ENCODE measurements at places on chromosomes 4 and X. TPM values are rescaled to one million over a fixed set of nuclear protein-coding genes. Genes with fewer than 3 reads are reported as not detected.

DNA sequence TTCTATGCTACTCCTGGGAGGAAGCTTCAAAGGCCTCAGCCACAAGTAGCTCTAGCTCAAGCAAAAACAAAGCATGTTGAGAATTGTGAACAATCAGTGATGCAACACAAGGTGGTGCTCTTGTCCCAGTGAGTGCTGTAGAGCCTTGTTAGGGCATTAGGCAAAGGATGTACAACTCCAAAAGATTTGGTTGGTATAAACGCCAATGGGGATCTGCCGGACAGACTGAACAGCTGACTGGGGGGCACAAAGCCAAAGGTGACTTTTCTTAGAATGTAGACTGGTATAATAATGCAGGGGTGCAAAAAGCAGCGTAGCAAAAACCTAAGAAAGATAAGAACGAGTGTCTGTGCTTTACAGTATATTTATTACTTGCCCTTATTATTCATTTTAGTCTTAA is 62.6 kb upstream of the ALB start:
- no peak for DNase-seq

DNA sequence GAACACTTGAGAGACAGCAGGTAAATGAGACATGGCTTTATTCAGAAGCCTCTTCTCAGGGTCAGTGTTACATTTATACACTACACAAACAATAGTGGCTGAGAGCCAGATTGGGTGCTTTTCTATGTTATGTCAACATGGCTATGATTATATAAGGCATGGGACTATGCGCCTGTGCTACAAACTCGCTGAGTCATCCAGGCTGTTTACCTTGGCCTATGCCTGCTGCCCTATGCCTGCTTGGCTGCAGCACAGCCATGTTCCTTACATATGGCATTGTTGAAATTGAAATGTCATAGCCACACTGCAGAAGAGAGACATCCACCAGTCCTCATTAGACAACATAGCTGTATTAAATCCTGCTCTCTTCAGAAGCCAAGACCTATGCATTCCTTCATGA is 236.3 kb upstream of the NWD2 start:
- no peak for DNase-seq

- DNase-seq, result no peak
These were observed 92.8 kb downstream of the FAAH2 start for GRCh38 chrX:57379296-57379695.

DNA sequence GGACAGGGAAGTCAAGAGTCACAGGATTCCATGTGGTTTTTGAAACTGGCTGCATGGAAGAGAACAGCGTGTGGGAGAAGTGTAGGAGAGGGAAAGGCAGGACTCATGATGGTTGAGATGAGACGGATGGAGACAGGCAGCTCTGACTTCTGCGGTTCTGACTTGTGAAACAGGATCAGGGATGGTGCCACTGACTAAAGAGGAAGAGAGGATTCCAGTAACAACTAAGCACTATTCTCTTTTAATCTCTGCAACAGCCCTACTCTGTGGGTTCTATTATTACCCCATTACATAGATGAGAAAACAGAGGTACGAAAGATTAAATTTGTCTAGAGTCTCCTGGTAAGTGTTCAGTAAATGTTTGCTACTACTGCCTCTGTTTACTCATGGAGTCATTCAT is 156.3 kb downstream of the CBR4 start:
- DNase-seq, result no peak

DNA sequence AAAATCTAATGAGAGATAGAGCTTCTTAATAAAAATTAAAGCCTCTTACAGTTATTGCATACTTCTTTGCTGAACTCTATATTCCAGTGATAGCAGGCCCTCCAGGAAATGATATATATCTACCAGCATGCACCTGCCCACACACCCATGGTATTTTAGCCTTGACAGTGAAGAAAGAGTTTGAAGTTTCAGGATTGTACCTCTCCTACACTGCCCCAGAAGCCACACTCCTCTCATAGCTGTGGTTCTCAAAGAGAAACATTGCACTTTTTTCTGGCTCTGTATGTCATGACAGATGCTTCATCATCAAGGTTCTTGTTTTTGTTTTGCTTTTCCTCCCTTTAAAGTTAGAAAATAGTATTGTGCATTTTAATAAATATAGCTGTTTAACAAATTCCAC is 34.0 kb downstream of the INPP4B start:
- DNase-seq, result no peak

- no peak for DNase-seq
These were observed 63.7 kb upstream of the VEGFC start for GRCh38 chr4:176856421-176856820.

DNA sequence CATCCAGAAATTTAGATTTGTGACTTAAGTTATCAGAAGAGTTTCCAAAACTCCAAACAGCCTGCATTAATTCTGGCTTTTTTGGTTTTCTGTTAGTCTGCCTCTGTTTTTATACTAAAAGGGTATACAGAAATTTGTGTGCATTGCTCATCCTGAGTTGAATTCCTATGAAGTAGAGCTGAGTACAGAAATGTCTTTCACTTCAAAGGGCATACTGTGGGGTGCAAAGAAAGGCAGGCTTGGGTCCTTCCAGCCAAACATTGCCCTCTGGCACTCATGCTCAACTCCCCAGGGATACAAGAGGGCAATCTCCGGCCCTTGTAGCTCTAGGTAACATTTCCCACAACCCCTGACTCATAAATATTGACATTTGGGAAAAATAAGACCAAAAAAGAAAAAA is 27.6 kb upstream of the TMEM184C start:
- DNase-seq, result no peak

DNA sequence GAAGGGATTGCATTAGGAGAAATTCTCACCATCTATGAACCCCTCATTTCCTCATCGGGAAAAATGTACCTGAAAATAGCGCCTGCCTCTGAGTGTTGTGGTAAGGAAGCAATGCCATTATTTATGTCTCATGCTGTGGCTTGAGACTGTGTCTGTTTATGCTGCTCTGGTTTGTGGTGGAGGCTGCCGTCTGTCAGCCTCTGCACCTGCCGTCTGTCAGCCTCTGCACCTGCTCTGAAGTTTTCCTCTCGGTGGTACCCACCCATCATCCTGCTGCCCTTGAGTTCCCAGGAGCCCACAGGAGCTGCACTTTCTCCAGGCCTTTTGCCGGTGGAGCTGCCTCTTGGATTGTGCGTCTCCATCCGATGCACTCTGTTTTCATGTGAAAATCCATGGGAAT is 68.5 kb upstream of the PPP2R3B start:
- no peak for DNase-seq

DNA sequence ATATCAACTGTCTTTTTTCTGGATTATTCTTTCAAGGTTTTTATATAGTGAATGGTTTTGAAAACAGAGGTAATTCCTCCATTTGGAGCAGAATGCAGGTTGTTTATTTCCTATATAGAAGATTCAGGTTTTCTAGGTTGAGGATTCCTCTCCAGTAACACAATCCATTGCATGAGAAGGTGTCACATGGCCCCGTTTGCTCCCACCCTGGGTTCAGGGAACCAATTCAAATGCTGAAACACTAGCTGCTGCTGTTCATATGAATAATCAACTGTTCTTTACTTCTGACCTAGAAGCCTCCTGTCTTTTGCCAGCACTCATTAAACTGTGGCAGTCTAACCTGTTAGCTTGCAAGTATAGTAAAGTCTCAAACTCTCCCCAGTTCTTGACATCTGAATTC is 1316.9 kb upstream of the TENM3 start:
- no peak for DNase-seq

DNA sequence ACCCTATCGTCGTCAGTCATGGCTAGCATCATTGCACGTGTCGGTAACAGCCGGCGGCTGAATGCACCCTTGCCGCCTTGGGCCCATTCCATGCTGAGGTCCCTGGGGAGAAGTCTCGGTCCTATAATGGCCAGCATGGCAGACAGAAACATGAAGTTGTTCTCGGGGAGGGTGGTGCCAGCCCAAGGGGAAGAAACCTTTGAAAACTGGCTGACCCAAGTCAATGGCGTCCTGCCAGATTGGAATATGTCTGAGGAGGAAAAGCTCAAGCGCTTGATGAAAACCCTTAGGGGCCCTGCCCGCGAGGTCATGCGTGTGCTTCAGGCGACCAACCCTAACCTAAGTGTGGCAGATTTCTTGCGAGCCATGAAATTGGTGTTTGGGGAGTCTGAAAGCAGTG is 1.6 kb downstream of the ZCCHC12 start:
- DNase-seq, result no peak

DNA sequence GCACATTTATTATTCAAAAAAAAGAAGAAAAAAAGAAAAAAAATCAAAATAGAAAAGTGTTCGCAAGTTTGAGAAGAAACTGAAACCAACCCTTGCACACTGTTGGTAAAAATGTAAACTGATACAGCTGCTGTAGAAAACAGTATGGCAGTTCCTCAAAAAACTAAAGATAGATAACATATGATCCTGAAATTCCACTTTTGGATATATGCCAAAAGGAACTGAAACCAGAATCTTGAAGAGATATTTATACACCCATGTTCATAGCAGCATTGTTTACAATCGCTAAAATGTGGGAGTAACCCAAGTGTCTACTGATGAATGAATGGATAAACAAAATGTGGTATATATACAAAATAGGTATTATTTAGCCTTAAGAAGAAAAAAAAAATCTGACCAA is 155.4 kb downstream of the TBCK start:
- DNase-seq, result no peak

- DNase-seq, result no peak
These were observed 26.5 kb downstream of the HMX1 start for GRCh38 chr4:8844976-8845690.

- DNase-seq, result no peak
These were observed 60.4 kb upstream of the HPF1 start for GRCh38 chr4:169818063-169818679.

DNA sequence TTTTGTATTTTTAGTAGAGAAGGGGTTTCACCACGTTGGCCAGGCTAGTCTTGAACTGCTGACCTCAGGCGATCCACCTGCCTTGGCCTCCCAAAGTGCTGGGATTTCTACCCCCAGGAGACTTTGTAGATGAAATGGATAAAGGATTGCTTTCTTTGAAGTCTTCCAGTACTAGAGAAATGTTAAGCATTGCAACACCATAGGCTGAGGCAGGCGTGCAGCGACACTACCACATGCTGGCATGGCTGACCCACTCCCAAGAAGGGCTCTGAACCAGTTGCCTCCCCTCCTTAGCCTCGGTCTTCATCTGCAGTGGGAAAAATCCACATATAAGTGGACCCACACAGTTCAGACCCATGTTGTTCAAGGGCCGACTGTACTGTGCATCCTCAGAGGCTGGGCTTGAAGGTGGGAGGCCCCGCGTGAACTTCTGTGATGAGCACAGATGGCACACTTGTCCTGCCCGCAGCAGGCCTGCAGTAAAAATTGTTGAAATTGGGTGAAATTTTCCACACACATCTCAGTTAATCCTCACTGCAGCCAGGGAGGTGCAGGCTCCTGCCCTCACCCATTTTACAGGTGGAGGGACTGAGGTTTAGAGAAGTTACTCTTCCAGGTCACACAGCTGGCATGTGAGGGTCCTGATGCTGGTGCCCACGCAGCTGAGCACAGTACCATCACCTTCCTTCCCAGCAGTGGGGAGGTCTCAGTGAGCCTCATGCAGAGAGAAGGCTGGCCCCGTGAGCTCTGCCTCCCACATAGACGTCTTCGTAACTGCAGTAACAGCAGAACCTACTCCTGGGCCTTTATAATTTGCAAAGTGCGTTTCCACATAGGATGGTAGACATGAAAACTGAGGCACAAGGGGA is 35.5 kb downstream of the HTRA3 start:
- no peak for DNase-seq

ZCCHC13 gene
- not detected for total RNA-seq

PABPC5 gene
- 1.8 TPM for total RNA-seq

SUPT20HL2 gene
- total RNA-seq, result not detected

COL4A6 gene
- total RNA-seq, result 2.2 TPM

AFF2 gene
- total RNA-seq, result 16.6 TPM

KIT gene
- 33.8 TPM for total RNA-seq

ZNF732 gene
- total RNA-seq, result 4.7 TPM
